Left ventricle myocardium inferior (tissue), 1 donor: ENCODE measurements at places on chromosomes 3 and 15.

- H3K27me3 ChIP-seq, result no peaks in the 10 kb centered on the region
- H3K36me3 ChIP-seq, result peaks cover 11% of the 10 kb centered on the region
- no peaks in the 10 kb centered on the region for H3K4me1 ChIP-seq
- no peak overlapping the region for H3K27ac ChIP-seq
- H3K4me3 ChIP-seq, result no peak overlapping the region
- DNase-seq, result no peak
These were observed 82.5 kb downstream of the SPRED1 start for GRCh38 chr15:38335116-38335515.

DNA sequence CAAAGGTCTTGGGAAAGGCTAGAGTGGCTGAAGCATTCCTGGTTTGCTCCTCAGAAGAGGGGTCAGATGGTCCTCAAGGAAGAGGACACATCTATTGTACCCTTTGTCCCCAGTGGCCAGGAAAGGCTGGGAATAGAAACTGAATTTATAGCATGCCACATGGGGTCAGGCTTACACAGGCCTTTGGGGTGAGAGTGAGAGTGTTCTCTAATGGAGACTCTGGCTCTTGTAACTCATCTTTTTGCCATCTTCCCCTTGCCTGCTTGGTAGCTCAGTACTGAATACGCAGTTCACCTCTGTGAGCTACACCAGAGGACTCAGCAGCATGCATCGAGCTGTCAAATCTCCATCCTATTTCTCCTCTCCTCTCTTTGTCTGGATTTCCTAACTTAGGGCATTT, 87.5 kb downstream of the ATP2B2 start:
- DNase-seq, result no peak
- peaks cover 56% of the 10 kb centered on the region for H3K27me3 ChIP-seq
- H3K36me3 ChIP-seq, result no peaks in the 10 kb centered on the region
- no peaks in the 10 kb centered on the region for H3K4me1 ChIP-seq

- no peaks in the 10 kb centered on the region for H3K4me1 ChIP-seq
- H3K36me3 ChIP-seq, result no peaks in the 10 kb centered on the region
- peaks cover 40% of the 10 kb centered on the region for H3K27me3 ChIP-seq
- DNase-seq, result no peak
These were observed 241.8 kb upstream of the LRTM1 start for GRCh38 chr3:55169608-55170072.

DNA sequence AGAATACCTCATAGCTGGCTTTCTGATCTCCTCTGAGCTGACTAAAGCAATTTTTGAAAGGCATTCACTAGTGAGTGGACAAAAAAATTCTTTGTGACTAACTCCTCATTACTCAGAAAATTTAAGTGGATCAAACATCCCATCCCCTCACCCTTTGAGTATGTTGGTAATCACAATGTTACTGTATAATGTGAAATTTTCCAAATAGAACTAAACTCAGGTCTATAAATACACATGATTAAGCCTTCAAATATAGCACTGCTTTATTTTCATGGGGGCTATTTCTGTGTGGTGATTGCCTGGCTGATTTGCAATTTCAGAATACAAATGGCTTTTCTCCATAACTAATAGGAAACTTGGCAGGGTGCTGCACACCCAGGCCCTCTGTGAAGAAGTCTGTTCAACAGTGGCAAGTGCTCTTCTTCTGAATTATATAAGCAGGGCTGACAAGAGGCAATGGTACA, 45.9 kb upstream of the ACTC1 start:
- no peak overlapping the region for H3K4me3 ChIP-seq
- no peak overlapping the region for H3K27ac ChIP-seq
- DNase-seq, result no peak
- H3K27me3 ChIP-seq, result no peaks in the 10 kb centered on the region
- H3K4me1 ChIP-seq, result no peaks in the 10 kb centered on the region

GRCh38 chr15:58228718-58229117, 90.5 kb downstream of the AQP9 start:
- no peak for DNase-seq
- H3K36me3 ChIP-seq, result no peaks in the 10 kb centered on the region
- no peaks in the 10 kb centered on the region for H3K27me3 ChIP-seq
- peak overlapping the region; percentile 73 for H3K27ac ChIP-seq
- no peak overlapping the region for H3K4me3 ChIP-seq
- H3K4me1 ChIP-seq, result peaks cover 37% of the 10 kb centered on the region

DNA sequence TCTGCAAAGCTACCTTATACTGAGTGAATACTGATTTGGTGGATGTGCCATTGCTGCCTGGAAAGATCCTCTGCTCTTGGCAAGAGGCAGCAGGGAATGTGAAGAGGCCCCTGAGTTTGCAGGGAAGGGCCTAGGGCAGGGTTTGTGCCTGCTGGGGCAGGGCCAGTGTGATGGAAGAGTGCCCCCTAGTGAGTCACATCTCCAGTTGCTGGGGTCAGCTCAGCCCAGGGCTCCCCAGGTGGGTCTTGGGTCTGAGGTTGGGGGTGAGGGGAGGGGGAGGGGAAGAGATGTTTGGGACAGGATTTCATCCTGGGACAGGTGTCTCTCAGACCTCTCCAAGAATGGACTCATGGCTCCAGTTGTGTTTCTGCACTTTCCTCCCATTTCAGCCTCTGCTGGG, 4.1 kb upstream of the AMOTL2 start:
- peaks cover 40% of the 10 kb centered on the region for H3K4me1 ChIP-seq
- H3K27ac ChIP-seq, result peak overlapping the region; percentile 62
- no peaks in the 10 kb centered on the region for H3K27me3 ChIP-seq
- H3K36me3 ChIP-seq, result no peaks in the 10 kb centered on the region

DNA sequence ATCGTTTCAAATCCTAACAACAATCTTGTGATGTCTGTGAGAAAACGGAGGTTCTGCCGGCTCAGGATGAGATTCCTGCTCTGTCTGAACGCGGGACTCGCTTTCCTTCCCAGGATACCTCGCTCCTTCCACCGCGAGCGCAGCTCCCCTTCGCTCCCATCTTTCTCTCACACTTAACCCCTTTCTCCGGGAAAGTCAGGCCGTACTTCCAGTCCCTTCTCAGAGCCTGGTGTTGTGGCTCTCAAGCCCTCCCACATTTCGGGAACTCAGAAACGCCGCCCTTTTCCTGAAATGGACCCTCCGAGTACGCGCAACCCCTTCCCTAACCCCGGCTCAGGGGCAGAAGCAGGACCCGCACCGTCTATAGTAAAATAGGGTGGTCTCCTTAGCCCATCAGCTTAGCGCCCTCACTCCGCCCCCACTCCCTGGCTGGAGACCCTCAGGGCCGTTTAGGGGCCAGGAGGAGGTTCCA, 378 bp upstream of the FEM1B start:
- no peaks in the 10 kb centered on the region for H3K27me3 ChIP-seq
- H3K27ac ChIP-seq, result peak overlapping the region; percentile 99
- peaks cover 82% of the 10 kb centered on the region for H3K4me1 ChIP-seq

DNA sequence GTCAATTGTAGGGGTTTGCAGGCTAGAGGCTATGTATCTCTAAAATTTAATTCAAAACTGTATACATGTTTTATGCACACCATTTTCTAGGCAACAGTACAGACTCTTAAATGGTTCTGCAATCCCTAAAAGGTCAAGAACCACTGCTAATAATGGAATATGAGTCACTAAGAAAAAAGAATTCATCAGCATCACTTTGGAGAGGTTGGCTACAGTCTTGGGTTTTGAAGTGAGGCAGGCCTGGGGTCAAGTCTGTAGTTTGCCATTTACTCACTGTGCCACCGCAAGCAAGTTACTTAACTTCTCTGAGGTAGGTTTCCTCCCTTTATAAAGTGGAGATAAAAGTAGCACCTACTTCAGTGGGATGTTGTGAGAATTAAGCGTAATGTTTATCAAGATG, 33.7 kb downstream of the THRB start:
- H3K27me3 ChIP-seq, result no peaks in the 10 kb centered on the region
- no peak overlapping the region for H3K4me3 ChIP-seq
- no peaks in the 10 kb centered on the region for H3K36me3 ChIP-seq
- no peak for DNase-seq

DNA sequence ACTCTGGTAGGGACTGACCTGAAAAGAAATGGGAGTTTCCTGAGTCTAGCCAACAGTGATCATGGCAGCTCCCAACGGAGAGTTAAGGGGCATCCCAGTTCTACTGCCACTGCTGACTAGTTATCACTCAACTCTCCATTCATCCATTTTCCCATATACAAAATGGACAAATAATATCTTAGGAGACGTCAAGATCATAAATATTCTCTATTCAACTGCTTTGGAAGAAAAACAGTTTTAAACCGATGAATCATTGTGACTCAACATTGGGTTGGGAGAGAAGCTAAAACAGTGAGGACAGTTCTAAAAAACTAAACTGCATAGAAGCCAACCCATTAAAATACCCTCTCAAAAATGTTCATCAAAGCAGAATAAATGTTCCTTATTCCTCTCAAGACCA, 57.6 kb upstream of the CHRM5 start:
- peaks cover 10% of the 10 kb centered on the region for H3K4me1 ChIP-seq
- no peak overlapping the region for H3K4me3 ChIP-seq
- no peak for DNase-seq
- no peaks in the 10 kb centered on the region for H3K27me3 ChIP-seq
- H3K27ac ChIP-seq, result no peak overlapping the region

DNA sequence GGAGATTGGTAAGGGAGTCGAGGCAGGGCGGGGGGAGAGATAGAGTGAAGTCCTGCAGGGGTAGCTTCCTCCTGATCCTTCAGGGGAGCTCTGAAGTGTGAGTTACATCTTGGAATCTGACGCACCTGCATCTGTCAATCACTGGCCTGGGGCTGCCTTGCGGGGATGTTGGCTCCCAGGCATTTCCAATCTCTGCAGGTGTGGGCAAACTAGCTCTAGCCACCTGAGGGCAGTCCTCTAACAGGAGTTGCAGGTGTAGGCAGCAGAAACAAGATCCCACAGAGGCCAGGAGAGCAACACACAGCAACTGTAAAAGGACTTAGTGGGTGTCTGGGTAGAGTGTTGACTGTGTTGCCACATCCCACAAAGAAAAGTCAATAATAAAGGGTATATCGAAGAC, 63.6 kb downstream of the ZNF621 start:
- no peaks in the 10 kb centered on the region for H3K36me3 ChIP-seq
- H3K27me3 ChIP-seq, result no peaks in the 10 kb centered on the region

- DNase-seq, result no peak
- H3K27ac ChIP-seq, result peak overlapping the region; percentile 98
- H3K4me1 ChIP-seq, result peaks cover 95% of the 10 kb centered on the region
- peak overlapping the region; percentile 88 for H3K4me3 ChIP-seq
- no peaks in the 10 kb centered on the region for H3K36me3 ChIP-seq
These were observed 4.2 kb downstream of the PLOD2 start for GRCh38 chr3:146156666-146157314.
